Psoas muscle (tissue), 8 donors: ENCODE measurements at places on chromosomes 3 and 15. TPM values are rescaled to one million over a fixed set of nuclear protein-coding genes. Genes with fewer than 3 reads are reported as not detected.

- H3K4me1 ChIP-seq: no peaks in the 10 kb centered on the region
- no peaks in the 10 kb centered on the region for H3K27me3 ChIP-seq
- DNase-seq: no peak
- no peaks in the 10 kb centered on the region for H3K36me3 ChIP-seq
These were observed 187.3 kb upstream of the ATP11B start for GRCh38 chr3:182605882-182606611.

GRCh38 chr3:194879991-194880939 lies 194.6 kb downstream of the FAM43A start:
- no peaks in the 10 kb centered on the region for H3K36me3 ChIP-seq
- no peak for DNase-seq
- H3K4me1 ChIP-seq: peaks cover 15% of the 10 kb centered on the region

GRCh38 chr3:22713936-22714335 lies 489.2 kb upstream of the UBE2E2 start:
- DNase-seq: no peak
- H3K36me3 ChIP-seq: no peaks in the 10 kb centered on the region
- H3K27ac ChIP-seq: no peak overlapping the region
- H3K4me3 ChIP-seq: no peak overlapping the region
- no peaks in the 10 kb centered on the region for H3K27me3 ChIP-seq
- H3K4me1 ChIP-seq: no peaks in the 10 kb centered on the region

- peak overlapping the region; percentile 42 for H3K27ac ChIP-seq
- no peaks in the 10 kb centered on the region for H3K27me3 ChIP-seq
- H3K4me1 ChIP-seq: peaks cover 15% of the 10 kb centered on the region
- no peaks in the 10 kb centered on the region for H3K36me3 ChIP-seq
- no peak overlapping the region for H3K4me3 ChIP-seq
- peak; percentile 65 for DNase-seq
These were observed 15.6 kb upstream of the DAG1 start for GRCh38 chr3:49454458-49454857.

BDH1 gene
- 47.6 TPM for total RNA-seq

RSL24D1 gene
- 37.9 TPM for total RNA-seq
